ENCODE measurements at places on chromosomes 2 and 18. TPM values are rescaled to one million over a fixed set of nuclear protein-coding genes. Genes with fewer than 3 reads are reported as not detected.

The CXCR1 gene
- total RNA-seq = not detected

The NAT8 gene
- not detected for total RNA-seq

The LYPD1 gene
- 3.1 TPM for total RNA-seq

The ABCG5 gene
- total RNA-seq = not detected

The PLEKHB2 gene
- total RNA-seq = 144 TPM

The CD302 gene
- total RNA-seq = 11.6 TPM

The ABCA12 gene
- total RNA-seq = under 0.01 TPM

The GORASP2 gene
- 16.8 TPM for total RNA-seq

The WBP1 gene
- 25.9 TPM for total RNA-seq

The RGPD3 gene
- under 0.01 TPM for total RNA-seq

The GAL3ST2 gene
- not detected for total RNA-seq

The GALNT14 gene
- total RNA-seq = 0.13 TPM
